ENCODE measurements at places on chromosomes 5 and 9. TPM values are rescaled to one million over a fixed set of nuclear protein-coding genes. Genes with fewer than 3 reads are reported as not detected.

The CDC25C gene
- total RNA-seq: 22.4 TPM

The ZNF608 gene
- 1.8 TPM for total RNA-seq

The ATP6V0E1 gene
- total RNA-seq: 202 TPM

The SLC45A2 gene
- under 0.01 TPM for total RNA-seq

Data from uterine smooth muscle cell (primary cell).